ENCODE measurements at places on chromosomes 1 and 21.

GRCh38 chr1:116112388-116113140, 1.4 kb downstream of the MAB21L3 start:
- DNase-seq, result no peak

- peak; percentile 53 for DNase-seq
Measured at GRCh38 chr1:42966688-42967612, 8.3 kb upstream of the SLC2A1 start.

DNA sequence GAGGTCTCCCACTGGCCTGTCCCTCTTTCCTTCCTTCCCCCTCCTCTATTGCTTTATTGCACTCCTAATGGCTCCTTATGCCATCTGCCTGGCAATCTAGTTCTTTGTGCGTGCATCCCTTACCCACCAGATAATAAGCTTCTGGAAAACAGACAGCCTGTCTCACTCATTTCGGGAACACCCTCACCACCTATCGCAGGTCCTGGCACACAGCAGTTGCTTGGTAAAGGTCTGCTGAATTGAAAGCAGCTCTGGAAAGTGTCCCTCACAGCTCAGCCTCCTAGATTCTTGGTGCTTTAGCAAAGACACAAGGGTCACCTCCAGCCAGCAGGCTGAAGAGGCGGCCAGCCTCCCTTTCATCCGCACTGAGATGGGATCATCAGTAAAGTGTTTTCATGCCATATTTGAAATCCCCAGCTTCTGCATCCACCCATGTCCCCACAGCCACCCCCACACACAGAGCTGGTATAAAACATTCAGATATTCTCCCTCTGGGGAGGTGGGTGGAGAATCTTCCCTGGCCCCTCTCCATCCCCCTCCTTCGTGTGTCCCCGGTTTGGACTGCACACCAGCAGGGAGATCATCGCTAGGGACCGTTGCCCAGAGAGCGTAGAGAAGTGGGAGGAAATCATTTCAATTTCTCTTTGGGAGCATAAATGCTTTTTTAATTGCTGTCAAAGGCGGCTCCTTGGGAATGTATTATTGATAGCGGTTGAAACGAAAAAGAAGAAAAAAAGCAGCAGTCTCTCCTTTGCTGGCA, 29.1 kb upstream of the ATP2B4 start:
- DNase-seq, result no peak

DNA sequence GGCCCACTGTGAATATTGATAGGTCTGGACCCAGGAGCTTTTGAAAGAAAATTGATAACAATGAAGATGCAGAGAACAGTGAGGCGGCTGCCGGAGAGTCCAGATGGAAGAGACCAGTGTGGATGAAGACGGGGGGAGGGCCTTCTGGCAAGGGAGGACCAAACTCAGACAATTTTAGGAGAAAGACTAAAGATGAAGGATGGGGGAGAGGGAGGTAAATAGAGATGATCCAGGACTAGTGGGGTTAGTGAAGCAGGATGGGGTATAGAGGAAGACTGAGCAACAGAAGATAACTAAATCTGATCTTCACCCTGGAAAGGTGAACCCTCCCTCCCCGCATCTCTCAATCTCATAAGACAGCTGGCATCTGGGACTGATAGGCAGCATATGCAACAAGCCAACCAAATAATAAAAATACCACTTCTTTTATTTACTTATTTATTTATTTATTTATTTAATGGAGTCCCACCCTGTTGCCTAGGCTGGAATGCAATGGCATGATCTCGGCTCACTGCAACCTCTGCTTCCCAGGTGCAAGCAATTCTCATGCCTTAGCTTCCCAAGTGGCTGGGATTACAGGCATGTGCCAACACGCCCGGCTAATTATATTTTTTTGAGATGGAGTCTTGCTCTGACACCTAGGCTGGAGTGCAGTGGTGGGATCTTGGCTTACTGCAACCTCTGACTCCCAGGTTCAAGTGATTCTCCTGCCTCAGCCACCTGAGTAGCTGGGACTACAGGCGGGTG, 10.5 kb downstream of the EIF3I start:
- no peak for DNase-seq

DNA sequence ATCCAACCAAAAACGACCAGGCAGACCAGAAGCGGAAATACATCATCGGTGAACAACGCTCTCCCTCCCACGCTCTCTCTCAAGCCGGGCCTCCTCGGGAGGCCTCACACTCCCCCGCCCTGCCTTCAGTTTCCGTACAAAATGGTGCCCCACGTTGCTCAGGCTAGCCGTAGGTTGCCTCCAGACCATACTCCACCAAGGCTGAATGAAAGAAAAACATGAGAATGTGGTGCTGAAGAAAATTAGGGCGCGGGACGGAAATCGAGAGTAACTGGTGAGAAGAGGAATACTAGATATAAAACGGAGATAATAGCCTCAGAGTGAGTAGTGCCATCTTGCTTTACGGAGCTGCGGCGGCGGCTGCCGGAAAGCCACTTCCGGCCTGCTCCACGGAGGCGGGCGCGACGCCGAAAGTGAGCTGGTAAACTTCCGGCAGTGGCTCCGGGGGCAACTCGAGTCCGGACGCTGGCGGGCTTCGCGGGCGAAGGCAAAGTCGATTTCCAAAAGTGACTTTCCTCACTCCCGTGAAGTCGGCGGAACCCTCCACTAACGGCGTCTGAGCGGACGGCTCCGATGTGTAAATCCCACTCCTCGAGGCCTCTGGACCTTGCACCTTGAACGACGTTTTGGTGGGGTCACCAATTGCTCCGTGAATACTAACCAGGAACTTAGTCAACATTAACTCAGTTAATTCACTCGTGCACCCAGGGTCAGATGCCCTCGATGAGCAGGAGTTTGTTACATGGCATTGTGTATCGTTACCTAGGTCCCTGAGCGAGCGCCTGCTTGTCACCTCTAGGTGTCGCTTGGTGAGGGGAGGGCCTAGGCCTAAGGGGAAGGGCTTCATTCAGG, at the start of gene SH3BP5L:
Gene SH3BP5L, minus strand, starts transcription at position 7 of the 852 bp plus-strand sequence. CDS start 980 bp downstream, outside the sequence.
- peak; percentile 94 for DNase-seq

DNA sequence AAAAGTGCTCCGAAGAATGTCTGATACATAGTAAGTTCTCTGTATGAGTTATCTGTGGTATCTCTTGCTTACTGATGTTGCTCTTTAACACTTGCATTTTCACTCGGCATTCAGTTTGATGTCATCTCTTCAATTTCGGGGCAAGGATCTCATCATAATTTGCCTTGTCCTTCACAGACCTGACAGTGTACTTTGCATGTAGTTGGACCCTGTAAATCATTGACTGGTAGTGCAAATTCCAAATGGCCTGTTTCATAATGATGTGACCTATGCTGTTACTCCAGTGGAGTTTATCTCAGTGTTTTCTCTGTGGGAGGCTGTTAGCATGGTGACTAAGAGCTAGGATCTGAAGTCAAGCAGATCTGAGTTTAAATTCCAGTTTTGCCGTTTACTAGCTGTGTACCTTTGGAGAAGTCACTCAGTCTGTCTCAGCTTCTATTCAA, 34.2 kb upstream of the ABCD3 start:
- peak; percentile 11 for DNase-seq

DNA sequence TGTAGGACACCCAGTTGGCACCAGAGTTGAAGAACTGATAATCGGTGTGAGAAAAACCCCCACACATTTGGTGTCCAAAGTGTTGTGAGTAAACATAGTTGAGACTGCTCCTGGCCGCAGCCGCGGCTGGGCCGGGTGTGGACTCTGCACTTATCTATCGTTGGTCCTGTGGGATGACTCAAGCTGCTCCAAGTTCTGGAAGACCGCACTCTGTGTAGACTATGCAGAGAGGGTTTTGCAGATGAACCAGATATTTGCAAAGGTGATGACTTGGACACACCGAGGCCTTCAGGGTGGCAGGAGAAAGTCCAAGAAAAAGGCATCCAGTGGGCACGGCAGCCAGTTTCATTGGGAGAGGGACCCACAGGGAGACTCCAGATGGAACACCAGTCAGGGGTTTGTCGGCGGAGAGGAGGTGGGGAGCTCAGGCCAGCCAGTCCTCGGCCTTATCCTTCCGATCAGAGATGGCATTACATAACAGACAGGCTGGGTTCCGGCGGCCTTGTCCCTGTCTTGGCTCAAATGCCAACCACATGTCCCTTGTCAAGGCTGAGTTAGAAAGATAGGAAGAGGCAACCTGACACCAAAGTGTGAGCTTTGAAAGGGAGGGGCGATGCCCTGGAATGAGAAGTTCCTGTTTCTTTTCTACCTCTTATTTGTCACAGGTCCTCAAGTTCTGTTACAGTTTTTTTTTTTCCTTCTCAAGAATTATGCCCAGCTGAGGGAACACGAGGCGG, 21.1 kb downstream of the C2CD2 start:
- no peak for DNase-seq

DNA sequence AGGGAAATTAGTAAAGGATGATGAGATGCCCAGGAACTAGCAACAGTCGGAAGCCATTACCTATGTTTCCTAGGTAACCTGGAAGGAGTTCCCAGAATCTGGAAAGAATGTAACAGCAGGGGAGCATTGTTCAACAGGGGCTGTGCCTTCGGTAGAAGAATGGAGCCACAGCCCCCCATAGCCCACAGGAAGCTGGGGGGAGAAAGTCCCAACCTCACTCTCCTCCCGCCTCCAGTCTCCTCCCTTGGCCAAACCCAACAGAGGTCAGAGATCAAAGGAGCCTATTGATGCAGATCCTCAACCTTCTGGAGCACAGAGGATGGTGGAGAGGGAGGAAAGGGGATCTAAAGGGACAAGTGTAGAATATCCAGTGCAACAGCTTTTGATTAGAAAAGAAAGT, 131.5 kb upstream of the SLC44A3 start:
- DNase-seq, result no peak

DNA sequence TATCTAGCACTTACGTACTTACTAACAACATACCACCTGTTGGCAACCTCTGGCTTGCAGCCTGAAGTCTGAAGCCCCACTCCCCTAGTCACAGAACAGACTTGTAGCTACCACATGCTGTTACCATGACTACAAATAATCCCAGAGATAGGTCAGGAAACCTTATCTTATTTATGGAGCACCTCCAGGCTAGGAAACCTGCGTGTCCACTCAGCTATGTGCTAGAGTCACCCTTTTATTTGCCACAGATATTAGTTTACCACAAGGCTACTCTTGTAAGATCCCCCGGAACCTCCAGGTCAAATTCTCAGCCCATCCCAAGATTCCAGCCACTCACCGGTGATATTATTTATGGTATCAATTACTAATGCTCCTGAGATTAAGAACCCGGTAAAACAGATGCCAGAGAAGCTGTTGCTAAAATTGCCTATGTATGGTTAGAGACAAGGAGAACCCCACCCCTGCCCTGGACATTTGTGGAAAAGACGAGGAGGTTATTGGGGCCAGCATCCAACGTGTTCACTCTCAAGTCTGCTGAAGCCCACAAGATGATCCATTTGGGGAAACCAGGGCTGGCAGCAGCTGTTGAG, 116.5 kb downstream of the TBX15 start:
- DNase-seq, result no peak

DNA sequence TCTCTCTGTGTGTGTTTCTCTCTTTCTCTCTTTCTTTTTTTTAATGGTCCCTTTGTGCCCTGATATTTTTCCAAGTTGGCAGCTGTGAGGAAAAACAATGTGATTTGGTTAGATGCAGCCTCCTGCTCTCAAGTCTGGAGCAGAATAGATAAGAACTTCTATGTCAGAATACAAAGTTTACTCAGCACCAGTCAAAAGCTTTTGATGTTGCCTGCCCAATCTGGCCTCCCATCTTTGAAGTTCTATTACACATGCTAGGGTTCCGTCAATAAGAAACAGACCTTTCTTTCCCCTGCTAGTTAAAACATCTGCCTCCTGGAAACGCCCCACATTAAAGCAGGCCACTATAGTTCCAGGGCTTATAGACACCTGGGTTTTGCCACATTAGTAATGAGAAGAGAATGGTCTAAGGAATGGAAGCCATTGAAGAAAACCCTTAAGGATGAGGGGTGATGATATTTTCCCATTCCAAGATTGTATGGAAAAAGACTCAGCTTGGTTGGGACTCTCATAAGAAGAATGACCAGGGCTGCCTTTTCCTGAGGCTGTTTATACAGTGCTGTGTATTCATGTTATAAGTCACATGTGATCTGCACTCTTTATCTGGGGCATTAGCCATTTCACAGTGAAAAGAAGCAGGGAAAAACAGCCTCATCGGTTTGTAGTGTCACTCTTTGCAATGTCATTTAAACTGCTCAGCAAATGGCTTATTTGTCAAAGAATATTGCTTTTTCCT, 414.7 kb upstream of the PROX1 start:
- DNase-seq, result no peak

DNA sequence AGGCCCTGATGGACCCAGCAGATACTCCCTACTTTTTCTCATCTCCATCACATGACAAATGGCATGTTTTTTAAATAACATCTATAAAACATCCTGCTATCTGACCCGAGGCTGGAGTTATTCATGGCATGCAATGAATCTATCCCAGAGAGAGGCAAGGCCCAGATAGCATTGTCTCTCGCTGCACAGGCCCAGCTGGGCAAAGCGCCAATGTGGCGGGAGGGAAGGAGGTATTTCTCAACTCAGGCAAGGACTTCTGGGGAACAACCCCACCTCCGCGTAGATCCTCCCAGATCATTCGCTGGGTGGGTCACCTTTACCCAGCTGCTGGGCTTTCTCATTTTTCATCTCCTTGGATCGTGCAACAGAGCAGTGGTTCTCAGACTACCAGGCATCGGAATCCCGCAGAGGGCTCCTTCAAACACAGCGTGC, 59.8 kb downstream of the ERG start:
- no peak for DNase-seq

GRCh38 chr1:46522969-46523320, 28.5 kb downstream of the KNCN start:
- no peak for DNase-seq

DNA sequence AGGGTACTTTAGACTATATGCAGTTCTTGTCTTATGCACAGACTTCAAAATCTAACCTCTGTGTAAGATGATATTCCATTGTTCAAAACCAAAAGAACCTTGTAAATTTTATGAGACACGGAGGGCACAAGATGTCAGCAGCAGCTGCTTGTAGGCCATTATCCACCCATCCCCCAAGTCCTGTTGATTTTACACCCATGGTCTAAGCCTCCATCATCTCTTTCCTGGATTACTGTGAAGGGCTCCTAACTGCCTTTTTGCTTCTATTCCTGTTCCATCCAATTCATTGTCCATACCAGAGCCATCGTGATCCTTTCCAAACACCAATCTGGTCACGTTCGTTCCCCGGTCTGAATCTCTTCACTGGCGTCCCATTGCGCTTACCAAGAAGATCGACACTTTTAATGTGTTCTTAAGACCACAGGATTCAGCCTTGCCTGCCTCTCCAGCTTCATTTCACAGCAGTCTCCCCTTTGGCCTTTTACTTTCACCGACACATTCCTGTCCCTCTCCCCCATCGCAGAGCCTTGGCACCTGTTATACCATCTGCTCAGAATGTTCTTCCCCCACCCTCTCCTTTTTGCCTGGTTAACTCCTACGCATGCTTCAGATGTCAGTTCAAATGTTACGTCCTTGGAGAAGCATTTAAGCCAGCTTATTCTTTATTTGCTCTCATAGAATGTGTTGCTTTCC, 107.3 kb upstream of the POU3F1 start:
- DNase-seq, result no peak

All from fibroblast of gingiva (primary cell).